ENCODE measurements at places on chromosomes 11 and 22.

DNA sequence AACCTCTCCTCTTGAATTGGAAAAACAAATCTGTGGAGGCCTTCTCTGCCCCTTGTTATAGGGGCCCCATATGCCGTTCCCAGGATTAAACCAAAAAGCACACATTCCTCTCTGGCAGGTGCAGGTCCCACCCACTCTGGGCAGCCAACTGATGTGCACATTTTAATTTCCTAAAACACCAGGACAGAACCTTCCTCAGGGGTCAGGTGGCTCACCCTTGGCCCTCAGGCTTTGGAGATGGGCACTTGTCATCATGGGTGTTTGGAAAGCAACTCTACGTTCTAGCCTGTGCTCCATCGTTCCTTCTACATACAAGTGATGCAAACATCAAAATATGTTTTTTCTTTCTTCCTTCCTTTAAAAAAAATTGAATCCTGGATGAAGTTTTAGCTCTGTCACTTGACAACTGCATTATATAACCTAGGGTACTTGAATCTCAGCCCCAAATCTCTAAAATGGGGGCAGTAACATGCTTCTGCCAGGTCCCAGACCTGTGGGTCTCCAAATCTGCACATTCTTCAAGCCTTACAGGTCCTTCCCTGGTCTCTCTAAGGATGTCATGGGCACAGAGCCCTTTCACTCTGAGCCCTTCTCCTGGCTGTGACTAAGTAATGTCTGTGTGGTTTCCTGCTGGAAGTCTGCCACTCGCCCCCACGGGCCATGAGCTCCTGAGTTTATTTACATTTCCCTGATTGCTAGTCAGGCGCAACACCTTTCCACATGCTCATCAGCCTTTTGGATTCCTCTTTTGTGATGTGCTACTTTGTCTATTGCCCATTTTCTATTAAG lies 43.8 kb downstream of the KCNQ1OT1 start:
- DNase-seq, result peak; percentile 77

DNA sequence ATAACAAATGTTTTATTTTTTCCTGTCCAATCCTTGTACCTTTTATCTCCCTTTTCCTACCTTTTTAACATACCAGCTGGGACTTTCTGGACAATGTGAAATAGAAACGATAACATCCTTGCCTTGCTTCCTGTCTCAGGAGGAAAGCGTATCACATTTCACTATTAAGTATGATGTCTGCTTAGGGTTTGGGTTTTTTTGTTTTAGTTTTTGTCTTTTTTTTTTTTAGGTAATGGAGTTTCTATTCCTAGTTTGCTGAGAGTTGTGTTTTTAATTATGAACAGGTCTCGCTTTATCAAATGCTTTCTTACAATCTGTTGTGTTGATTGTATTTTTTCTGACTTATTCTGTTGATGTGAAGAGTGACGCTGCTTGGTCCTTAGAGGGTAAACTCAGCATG lies 64.2 kb upstream of the KCNQ1OT1 start:
- no peak for DNase-seq

- peak; percentile 47 for DNase-seq
Observed at GRCh38 chr22:35154937-35155387, 89.0 kb downstream of the ISX start.

DNA sequence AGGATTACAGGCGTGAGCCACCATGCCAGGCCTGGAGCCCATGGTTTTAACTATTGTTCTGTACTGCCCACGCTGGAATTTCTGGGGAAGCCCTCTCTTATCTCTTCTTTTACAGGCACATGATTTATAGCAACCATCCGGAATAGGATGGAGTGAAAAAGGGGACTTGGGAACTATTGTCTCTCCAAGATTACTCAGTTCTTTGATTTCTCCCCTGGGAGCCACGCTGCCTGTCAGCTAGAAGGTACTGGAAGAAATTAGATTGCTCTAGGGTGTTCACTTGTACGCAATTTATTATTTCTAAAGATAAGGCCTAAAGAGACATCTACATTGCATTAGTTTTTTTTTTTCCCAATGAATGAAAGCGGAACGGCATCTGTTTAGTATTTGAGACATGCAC lies 65.6 kb upstream of the PTPRJ start:
- no peak for DNase-seq

- no peak for DNase-seq
Observed at GRCh38 chr22:22893077-22893805, 5.6 kb downstream of the IGLL5 start.

DNA sequence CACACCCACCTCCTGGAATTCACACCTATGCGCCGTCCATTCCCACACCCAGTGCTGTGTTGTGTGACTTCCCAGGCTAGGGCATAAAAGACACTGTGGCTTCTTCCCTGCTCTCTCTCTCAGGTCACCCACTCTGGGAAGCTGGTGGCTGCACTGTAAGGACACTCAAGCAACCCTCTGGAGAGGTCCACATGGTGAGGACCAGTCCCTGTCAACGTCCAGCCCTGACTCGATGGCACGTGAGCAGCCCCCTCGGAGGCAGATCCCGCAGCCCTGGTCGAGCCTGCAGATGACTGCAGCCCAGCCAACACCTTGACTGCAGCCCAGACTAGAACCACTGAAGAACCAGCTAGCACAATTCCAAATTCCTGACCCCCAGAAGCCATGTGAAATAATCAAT lies 16.2 kb downstream of the CBX7 start:
- no peak for DNase-seq

GRCh38 chr11:105034813-105035620 lies at the start of gene CASP1:
Gene CASP1 (minus strand): TSS chr11:105035144. CDS start chr11:105035113, 31 bp downstream.
- DNase-seq, result no peak

GRCh38 chr11:61602775-61603569 lies 22.1 kb upstream of the SYT7 start:
- DNase-seq, result no peak

- DNase-seq, result no peak
Observed at GRCh38 chr11:99351624-99352023, 330.9 kb downstream of the CNTN5 start.

DNA sequence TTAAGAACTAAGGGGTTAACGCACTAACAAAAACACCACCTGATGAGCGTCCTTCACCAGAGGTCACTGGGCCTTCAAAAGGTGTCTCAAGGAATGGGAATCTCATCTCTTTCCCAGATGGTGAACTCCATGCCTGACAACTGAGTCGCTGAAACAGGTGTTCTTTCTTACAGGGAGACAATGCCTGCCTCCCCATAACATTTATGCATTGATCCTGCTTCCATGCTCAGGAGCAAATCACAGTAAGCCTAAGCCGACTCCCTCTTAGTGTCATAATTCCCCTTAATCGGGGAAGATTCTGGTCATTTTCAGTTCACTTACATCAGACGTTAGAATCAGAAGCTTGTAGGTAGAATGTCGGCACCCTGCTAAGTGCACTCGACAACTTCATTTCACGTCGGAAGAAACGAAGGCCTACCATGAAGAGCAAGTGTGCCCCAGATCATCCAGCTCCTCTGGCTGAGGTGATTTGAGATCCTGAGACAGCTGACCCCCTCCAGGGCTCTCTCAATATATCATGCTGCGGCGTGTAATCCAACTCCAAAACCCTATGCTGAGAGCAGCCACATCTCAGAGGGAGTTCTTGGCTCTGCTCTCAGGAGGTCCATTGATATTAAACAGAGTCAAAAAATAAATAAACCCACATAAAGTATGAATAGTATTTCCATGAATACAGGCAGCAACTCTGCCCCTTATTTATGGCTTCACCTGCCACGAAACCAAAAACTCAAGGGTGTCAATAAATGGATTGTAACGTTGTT lies 163.1 kb downstream of the LARGE1 start:
- DNase-seq, result no peak

GRCh38 chr22:39570226-39570625 lies 327 bp upstream of the CACNA1I start:
- DNase-seq, result no peak

- no peak for DNase-seq
Observed at GRCh38 chr11:28632338-28632737, 524.1 kb downstream of the METTL15 start.

GRCh38 chr11:117037279-117037974 lies 60.8 kb downstream of the SIK3 start:
- DNase-seq, result no peak

GRCh38 chr22:26722159-26722558 lies 64.8 kb downstream of the MIAT start:
- no peak for DNase-seq

- no peak for DNase-seq
Observed at GRCh38 chr11:3964056-3964455, 108.6 kb downstream of the STIM1 start.

DNA sequence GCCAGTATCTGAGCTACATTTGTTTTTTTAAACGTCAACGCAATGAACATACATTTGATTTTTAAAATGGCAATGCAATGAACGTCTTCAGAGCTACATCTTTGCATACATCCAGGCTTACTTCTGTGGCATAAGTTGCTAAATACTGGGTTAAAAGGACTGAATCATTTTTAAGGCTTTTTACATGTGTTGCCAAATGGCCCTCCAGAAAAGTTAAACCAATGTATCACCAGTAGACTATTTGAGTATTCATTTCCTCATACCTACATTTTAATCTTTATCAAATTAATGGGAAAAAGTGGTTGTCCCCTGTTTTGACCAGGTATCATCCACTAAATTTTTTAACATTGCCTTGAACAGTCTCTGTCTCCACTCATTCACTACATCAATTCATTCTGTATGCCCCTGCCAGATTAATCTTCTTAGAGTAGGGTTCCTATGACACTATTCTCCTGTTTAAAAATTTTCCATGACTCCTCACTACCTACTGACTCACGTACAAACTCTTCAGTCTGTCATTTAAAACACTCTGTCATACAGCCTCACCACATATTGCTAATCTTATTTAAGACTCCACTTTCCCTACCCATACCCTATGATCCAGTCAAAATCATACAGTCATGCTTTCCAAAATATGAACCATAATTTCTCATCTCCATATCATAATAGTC lies 12.4 kb upstream of the PRRG4 start:
- DNase-seq, result no peak

GRCh38 chr11:38766796-38767195 lies 2168.8 kb upstream of the RAG2 start:
- no peak for DNase-seq

DNA sequence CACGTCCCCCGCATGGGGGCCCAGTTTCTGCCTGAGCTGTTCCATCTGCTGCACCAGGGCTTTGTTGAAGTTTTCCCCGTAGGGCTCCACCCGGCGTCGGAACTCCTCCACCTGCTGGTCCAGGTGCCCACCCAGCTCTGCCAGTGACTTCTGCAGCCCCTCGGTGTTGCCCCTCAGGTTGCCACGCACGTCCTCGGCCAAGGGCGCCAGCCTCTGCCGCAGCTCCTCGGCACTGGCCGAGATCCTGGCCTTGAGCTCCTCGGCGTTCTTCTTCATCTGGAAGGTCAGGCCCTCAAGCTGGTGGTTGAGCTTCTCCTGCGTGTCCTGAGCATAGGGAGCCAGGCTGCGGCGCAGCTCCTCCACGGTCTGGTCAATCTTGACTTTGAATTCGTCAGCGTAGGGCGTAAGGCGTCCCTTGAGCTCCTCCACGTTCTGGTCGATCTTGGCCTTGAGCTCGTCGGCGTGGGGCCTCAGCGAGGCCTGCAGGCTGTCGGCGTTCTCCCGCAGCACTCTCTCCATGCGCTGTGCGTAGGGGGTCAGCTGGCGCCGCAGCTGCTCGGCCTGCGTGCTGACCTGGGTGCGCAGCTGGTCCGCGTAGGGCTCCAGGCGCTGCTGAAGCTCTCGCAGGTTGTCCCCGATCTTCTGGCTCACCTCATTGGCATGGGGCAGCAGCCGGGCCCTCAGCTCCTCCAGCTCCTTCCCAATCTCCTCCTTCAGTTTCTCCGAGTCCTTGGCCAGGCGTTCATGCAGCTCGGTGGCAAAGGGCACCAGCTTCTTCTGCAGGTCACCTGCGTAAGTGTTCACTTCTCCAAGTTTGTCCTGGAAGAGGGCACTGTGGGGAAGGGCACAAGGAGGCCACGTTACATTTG lies 1.8 kb downstream of the APOA4 start:
- no peak for DNase-seq

DNA sequence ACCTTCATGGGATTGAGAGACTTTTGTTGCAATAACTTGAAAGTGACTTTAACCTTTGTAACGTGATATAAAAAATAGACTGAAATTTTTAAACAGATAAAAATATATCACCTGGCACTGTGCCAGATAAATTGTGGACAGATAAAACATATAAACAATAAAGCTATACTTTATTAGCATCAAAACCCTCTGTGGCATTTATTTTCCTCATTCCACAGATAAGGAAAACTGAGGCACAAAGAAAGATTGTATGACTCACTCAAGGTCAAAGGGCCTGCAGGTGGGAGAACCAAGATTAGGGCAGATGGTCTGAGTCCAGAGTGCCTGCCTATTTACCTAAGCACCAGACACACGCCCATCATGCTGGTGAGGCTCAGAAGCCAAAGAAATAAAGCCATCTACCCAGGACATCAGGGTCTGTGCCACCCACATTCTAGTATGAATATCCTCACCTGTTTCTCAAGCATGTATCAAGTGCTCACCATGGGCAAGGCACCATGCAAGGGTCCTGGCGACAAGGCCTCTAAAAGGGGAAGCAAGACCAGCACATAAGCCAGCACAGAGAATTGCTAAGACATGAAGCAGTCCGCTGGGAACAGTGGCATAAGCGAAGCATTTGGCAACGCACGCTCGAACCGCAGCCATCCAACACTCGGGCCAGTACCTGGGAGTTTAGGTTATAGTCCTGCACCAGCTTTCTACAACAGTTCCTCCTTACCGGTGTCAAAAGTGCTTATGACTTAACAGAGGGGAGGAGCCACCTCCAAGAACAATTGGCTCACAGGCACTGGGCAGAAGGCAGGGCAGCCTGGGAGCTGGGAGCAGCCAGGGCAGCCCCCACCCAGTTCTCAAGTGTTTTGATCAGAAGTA lies 17.6 kb downstream of the MYH9 start:
- peak; percentile 85 for DNase-seq

GRCh38 chr22:37746366-37747079 lies 49.7 kb downstream of the TRIOBP start:
- no peak for DNase-seq

GRCh38 chr22:43923631-43924464 lies at the start of gene PNPLA3:
Gene PNPLA3 (plus strand): TSS chr22:43923805. CDS start chr22:43923912, 107 bp downstream.
- DNase-seq, result peak; percentile 14

DNA sequence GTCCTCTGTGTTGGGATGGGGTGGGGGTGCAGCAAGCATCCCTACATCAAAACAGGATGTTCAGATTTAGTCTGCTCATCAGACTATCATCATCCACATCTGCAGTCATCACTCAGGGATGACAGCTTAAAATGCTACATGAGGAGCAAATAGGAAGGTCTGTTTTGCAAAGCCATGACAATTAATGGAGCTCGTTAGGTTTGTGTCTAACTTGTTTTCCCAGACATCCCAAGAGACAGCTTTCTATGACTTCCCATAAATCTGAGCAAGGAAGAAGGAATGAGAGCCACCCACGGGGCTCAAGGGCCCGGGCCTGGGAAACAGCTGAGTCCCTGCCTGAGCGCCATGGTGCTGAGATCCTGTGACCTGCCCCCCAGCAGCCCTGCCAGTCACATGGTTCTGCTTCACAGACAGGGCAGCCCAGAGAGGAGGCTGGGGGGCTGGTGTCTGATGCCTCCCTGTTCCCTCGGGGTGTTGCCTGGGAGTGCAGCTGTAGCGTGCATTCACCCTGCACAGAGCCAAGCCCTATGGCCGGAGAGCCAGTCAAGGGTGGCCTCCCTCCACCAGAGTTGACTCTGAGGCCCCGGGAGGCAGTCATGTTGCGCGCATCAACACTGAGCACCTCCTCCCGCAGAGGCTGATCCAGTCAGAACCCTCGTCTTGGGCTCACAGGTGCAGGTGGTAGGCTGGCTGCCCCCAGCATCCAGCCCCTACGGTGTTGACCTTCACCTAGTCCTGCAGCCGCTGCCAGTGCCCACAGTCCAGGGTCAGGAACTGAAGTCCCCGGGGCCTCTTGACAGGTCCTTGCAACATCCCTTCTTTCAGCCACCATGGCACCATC lies 12.1 kb downstream of the DERL3 start:
- DNase-seq, result no peak

Data from NCI-H2029 treated with DMSO at 0.1 percent for 48 hours (cell line).